ENCODE measurements at places on chromosomes 5 and 9. TPM values are rescaled to one million over a fixed set of nuclear protein-coding genes. Genes with fewer than 3 reads are reported as not detected.
A peak's percentile ranks its signal among the peaks of the same experiment; 100 is the strongest.

GRCh38 chr9:34675048-34675714, 12.7 kb upstream of the CCL27 start:
- no peak for DNase-seq

FAM219A gene
- total RNA-seq = 38.6 TPM

- DNase-seq = no peak
These were observed 1.3 kb upstream of the LIFR start for GRCh38 chr5:38557792-38558191.

CCDC127 gene
- total RNA-seq = 8.1 TPM

RANBP17 gene
- total RNA-seq = not detected

CDC25C gene
- total RNA-seq = 14.1 TPM

DNA sequence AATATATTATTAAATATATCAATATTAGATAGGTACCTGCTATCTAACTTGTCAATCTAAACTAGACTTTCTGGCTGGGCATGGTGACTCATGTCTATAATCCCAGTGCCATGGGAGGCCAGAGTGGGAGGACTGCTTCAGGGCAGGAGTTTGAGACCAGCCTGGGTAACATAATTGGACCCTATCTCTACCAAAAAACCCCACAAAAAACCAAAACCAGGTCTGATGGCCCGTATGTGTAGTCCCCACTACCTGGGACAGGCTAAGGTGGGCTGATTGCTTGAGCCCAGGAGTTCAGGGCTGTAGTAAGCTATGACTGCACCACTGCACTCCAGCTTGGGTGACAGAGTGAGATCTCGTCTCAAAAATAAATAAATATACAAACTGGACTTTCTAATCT, 55.0 kb downstream of the PJA2 start:
- DNase-seq = no peak

SLC34A3 gene
- not detected for total RNA-seq

DNA sequence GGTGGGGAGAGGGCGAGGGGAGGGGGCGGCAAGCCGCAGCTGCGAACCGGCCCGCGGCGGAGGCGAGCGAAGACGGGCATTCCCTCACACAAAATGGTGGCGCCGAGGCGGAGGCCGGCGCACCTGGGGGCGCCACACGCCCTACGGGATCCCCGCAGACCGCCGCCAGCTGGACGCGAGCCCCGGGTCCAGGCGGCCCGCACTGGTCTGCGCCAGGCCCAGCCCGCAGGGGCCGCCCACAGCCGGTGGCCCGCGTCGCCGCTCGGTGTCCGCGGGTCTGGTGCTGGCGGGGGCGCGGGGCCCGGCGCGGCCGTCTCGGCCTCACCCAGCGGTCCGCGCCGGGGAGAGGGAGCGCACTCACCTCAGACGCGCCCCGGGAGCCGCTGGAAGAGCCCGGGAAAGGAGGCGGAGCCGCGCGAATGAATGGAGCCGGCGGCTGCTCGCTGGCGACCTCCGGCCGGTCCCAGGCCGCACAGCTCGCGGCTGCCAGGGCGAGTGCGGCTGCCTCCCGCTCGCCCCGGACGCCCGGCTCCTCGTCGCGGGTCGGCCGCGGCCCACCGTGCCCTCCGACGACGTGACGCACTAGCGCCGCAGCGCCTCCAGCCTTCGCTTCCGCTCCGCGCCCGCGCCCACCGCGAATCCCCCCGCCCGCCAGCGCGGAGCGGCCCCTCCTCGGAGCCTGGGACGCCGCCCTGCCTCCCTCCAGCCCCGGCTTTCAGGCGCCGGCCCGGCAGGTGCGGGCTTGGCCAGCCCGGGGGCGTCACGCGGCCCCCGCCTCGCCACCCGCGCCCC, at the start of gene FAM169A:
TSS of gene FAM169A (minus strand) at position 584 of the 792 bp plus-strand sequence. CDS start 24,711 bp downstream, outside the sequence.
- no peak for DNase-seq

GRCh38 chr5:173567548-173567947, 48.9 kb downstream of the BOD1 start:
- peak; percentile 63 for DNase-seq

INPP5E gene
- total RNA-seq = 14.1 TPM

SETD9 gene
- 20.5 TPM for total RNA-seq

- DNase-seq = no peak
These were observed 106.8 kb downstream of the FRMD3 start for GRCh38 chr9:83431101-83432060.

SLC46A2 gene
- total RNA-seq = not detected

ZNF883 gene
- not detected for total RNA-seq

SRA1 gene
- 52.0 TPM for total RNA-seq

DNA sequence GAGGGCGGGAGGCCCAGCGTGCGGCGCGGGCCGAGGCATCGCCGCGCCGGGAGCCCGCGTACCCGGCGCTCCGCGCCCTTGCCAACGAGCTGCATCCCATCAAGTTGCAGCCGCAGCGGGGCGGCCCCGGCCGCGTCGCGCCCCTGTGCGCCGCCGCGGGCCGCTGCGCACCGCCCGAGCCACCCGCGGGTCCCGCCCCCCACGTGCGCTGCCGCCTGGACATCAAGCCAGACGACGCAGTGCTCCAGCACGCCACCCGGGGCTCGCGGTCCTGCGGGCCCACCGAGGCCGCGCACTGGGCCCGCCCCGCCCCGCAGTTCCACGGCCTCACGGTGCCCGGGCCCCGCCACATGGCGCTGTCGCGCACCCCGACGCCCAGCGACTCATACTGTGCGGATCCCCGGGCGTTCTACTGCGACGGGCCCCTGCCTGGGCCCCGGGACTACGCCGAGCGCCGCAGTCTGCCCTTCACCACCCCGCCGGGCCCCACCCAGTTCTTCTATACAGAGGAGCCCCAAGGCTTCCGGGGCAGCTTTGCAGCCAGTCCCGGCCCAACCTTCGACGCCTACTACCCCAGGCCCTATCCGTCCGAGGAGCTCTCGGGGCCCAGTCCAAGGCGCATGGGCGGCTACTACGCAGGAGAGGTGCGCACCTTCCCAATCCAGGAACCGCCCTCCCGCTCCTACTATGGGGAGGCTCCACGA, 2.6 kb downstream of the AJM1 start:
- DNase-seq = no peak

DNA sequence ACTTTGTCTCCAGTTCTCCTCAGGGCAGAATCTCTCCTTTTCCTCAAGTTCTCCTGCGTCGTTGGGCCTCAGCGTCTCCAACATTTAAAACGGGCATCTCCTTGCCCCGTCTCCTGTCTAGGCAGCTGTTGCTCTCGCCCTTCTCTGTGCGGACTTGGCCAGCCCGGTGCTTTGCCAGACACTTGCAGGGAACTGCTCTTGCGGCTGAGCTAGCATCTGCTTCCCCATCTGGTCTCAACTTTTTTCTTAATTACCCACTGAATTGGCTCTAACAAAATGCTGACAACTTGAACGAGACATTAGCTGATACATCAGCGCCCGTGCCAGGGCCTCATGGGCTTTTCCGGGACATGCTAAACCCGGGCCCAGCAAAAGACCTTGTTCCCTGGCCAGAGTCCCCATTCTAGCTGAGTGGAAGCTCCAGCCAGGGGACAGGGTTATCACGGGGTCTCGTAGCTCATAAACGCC, 25.1 kb downstream of the ZNF618 start:
- no peak for DNase-seq

DNA sequence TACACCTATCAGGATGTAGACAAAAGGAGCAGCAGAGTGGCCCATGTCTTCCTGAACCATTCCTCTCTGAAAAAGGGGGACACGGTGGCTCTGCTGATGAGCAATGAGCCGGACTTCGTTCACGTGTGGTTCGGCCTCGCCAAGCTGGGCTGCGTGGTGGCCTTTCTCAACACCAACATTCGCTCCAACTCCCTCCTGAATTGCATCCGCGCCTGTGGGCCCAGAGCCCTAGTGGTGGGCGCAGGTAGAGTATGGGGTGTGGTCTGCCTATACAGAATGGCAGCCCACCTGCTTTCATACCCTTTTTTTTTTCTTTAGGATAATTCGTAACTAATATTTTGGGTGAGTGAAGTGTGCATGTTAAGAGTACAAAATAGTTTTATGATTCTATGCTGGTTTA, 1.1 kb downstream of the SLC27A6 start:
- no peak for DNase-seq

DNA sequence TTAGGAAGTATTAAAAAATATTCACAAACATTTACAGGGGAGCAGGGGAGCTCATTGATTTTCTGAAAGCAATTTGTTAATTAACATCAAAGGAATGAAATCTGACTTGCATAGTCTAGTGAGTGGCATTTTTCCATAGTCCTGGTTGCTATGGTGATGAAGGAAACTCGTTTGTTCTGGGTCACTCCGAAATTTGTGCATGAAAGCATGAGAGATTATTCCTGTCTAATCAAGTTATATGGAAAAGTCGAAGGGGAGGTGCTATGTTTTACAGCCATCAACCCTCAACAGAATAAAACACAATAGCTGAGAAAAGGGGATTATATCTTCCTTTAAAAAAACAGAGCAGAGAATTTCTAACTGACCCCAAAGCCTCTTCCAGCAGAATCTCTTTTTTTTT, 1495.7 kb upstream of the WWC1 start:
- DNase-seq = no peak

TMED9 gene
- 293 TPM for total RNA-seq
